ENCODE measurements at places on chromosomes 12 and 14.

DNA sequence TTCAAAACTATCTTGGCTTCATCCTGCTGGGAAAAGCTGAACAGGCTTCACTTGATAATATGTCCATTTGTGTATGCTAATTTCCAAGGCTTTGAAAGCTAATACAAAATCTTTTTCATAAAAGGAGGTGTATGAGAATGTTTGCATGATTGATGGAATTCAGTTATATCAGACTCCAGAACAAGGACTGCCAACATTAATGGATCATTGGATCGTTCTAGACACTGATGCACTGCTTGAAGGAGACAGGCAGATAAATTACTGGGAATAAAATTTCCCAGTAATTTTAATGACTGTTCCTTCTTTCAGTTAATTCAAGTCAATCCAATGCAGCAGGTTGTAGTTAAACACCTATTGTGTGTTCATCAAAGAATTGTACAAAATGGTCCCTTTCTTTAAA is 466 bp downstream of the GPRC5D start:
- no peak for DNase-seq

GRCh38 chr14:68663385-68664076 is 129.3 kb downstream of the ZFP36L1 start:
- no peak for DNase-seq

DNA sequence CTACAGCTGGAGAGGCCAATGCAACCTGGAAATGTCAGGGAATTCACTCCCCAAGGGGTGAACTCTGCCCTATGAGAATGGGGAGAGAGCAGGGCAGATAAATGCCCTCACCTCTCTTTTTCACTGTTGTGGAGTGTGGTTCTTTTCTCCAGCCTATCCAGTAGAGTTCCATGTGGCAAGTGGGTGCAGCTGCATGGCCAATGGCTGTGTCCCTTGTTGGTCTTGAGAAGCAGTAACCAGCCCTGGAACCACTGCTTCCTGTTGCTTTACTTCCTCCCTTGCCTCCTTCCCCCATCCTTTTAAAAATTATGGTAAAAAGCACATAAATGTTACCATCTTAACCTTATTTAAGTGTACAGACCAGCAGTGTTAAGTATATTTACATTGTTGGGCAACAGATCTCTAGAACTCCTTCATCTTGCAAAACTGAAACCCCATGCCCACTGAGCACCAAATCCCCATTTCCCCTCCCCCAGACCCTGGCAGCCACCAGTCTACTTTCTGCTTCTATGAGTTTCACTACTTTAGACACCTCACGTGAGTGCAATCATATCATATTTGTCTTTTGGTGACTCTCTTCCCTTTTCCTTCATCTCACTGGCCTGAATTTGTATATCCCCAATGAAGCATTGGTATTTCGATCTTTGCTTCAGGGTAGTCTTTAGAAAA is 77.0 kb upstream of the GRIP1 start:
- no peak for DNase-seq

GRCh38 chr12:2667716-2668440 is 126.9 kb upstream of the FKBP4 start:
- no peak for DNase-seq

GRCh38 chr12:116750298-116750697 is 12.2 kb downstream of the RNFT2 start:
- no peak for DNase-seq

GRCh38 chr12:10205220-10205807 is 7.4 kb upstream of the GABARAPL1 start:
- no peak for DNase-seq

DNA sequence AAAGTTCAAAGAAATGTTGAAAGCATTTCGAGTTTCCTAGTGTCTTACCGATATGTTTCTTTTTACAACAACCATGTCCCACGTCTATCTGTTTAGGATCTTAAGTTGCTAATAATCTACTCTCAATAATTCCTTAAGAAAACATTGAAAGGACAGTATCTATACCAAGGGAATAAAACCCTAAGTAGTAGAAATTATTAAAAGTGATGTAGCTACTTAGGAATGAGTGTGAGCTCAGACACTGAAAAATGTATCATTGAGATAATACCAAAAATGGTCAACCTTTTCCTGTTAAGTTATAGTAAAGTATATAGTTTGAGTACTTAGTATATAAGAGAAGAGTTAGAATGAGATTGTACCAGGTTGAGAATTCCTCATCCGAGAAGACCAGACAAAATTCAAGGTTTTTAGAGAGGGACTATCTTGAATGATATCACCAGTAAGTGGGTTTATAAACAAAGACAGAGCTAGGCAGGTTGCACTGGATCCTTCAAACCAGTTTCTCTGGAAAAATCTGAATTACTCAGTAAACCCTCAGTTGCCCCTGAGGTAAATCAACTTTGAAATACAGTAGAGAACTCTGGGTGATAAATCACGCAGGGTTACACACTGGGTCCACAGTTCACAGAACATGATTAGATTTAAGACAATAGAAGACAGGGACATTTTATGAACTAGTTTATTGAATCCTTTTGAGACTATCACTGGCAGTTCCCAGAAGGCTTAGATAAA is 96.8 kb downstream of the ERGIC2 start:
- DNase-seq = no peak

- no peak for DNase-seq
Measured at GRCh38 chr12:128783129-128783574, 40.6 kb downstream of the SLC15A4 start.

DNA sequence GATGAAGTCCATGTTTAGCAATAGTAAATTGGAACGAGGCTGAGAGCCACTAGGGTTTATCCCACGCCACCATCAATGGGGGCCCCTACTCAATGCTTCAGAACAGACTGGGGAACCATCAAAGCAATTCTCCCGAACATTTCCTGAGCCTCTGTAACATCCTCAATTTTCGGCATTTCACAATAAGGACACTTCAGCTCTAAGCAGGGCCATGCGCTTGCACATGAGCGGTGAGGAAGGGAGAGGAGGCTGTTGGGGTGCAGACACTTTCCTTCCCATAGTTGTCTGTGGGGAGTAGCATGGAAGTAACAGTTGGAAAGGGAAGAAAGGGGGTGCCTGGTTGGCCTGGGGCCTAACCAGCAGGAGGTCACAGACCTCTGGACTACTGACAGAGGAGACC is 129.9 kb upstream of the PRMT8 start:
- DNase-seq = no peak

GRCh38 chr12:118984161-118984943 is 3.0 kb downstream of the SRRM4 start:
- no peak for DNase-seq

DNA sequence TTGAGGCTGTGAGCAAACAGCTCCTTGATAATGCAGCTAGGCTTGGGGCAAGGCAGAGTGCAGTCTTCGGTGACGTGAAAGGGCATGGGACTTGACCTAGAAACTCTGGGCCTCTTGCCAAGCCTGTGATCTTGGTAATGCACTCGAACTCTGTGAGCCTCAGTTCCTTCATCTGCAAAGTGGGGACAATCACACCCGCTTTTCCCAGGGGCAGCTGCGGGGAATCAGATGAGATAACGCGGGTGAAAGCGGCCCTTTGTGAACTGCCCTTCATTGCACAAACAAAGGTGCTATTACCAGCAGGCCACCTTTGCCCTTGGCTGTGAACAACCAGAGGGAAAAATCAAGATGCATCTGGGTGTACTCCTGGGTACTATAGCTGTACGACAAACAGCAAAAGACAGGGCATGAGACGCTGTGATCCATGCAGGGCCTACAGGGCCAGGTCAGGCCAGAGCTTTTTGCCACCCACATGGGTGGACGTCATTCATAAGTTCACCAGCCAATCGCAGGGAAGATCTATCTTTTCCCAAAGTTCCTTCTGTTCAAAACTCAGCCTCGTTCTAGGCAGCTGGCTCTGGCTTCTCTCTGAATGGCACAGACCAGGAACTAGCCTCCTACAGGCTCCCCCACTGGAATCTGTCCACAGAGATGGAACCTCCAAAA is 3.2 kb downstream of the MSI1 start:
- DNase-seq = no peak

DNA sequence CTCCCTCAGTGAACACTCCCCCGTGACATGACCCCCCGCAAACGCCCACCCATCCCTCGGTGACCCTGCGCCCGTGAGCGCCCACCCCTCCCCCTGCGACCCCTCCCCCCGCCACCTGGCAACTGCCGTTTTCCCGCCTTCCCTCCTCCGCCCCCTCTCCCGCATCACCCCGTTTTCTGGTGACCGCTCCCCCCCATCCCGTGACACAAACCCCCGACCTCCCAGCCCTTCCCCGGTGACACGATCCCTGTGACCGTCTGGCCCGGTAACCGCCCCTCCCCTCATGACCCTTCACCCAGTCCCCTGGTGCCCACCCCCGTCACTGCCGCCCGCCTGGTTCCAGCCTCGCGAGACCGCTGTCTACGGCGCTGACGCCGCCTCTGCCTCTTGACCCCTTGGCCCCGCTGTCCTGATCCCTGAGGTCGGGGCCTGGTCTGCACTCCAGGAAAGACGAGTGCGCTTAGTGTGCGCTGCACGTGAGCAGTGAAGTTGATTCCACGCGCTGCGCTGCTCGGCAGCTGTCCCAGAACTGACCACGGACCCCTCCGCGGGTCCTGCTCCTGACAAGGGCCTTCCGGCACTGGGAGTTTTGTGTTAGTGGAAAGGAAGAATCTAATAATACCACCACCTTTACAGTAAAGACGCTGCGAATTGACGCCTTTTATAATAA is 59.4 kb downstream of the DDX51 start:
- peak; percentile 50 for DNase-seq

GRCh38 chr14:23047034-23047634 is 5.1 kb downstream of the PSMB11 start:
- no peak for DNase-seq

GRCh38 chr12:95253386-95253785 is 35.8 kb downstream of the VEZT start:
- no peak for DNase-seq

DNA sequence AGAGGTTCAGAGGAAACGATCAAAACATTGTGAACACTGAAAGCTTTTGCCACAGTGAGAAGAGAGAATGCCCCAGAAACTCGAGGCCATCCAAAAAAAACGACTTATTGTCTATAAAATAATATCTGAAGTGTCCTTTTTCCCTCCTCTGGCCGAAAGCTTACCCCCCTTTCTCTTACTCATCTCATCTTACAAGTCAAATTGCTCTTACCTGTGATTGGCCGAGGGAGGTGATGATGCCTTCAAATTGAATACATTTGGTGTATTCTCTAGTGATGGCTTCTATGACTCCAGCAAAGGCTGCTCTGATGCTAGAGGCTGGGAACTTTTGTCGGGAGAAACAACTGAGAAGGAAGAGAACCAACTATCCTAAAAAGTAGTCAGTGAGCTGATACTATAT is 90.7 kb downstream of the PTCSC3 start:
- no peak for DNase-seq

- DNase-seq = peak; percentile 70
Measured at GRCh38 chr12:48903982-48904411, 21.3 kb downstream of the FKBP11 start.

GRCh38 chr14:94317259-94317658 is 5.9 kb downstream of the SERPINA6 start:
- DNase-seq = no peak

GRCh38 chr14:23183479-23183878 is at the start of gene SLC7A8:
TSS of gene SLC7A8 (minus strand) at chr14:23183660. CDS start at chr14:23182914, 746 bp downstream.
- peak; percentile 13 for DNase-seq

DNA sequence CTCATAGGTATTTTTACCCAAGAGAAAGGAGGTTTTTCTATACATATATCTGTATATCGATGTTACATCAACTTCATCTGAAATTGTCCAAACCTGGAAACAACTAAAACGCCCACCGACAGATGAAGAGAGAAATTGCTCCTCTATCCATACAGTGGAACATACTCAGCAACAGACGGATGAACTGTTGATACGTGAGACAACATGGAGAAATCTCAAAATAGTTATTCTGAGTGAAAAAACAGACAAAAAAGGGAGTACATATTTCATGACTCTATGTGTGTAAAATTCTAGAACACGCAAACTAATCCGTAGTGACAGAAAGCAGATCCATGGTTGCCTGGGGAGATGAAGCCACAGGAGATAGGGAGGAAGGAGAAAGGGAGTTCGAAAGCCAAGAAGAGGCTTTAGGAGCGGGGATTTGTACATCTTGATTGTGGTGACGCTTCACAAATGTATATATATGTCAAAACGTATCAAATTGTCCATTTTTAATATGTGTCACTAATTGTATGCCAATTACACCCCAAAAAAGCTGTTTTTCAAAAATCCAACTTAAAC is 37.6 kb upstream of the C14orf180 start:
- DNase-seq = no peak

DNA sequence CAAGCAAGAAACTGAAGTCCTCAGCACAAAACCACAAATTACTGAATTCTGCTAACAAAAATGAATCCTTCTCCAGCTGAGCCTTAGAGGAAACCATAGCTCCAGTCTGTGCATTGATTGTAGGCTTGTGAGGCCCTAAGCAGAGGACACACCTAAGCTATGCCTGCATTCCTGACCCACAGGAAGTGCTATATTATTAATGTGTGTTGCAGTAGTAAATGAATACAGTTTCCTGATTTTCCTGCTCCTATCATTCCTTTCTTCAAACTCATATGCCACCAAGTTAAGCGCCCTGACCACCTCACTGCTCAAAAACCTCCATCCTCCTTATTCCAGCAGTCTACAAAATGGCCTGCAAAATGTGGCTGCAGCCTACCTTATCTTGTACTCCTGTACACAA is 151.9 kb upstream of the ABCD2 start:
- DNase-seq = no peak

GRCh38 chr12:131153956-131154355 is 200.2 kb downstream of the ADGRD1 start:
- no peak for DNase-seq

- DNase-seq = no peak
Measured at GRCh38 chr12:53427905-53428594, 4.4 kb downstream of the AMHR2 start.

DNA sequence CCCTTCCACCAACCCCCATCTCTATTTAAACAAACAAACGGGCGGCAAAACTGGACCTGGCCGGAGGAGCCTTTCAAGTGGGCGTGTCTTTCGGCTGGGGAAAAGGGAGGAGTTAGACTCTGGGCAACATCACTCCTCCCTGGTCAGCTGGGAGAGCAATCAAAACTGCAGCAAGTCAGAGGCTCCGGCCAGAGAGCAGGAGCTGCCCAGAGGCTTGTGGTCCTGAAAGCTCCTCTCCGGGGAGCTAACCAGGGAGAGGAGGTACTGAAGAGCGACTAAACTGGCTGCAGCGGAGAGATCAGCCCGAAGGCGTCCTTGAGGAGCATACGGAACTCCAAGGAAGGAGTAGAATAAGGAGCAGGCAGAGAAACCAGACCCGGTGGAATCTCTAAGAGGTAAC is at the start of gene NEUROD4:
Gene NEUROD4, plus strand, starts transcription at position 191 of the 400 bp plus-strand sequence. CDS start 6,466 bp downstream, outside the sequence.
- no peak for DNase-seq

DNA sequence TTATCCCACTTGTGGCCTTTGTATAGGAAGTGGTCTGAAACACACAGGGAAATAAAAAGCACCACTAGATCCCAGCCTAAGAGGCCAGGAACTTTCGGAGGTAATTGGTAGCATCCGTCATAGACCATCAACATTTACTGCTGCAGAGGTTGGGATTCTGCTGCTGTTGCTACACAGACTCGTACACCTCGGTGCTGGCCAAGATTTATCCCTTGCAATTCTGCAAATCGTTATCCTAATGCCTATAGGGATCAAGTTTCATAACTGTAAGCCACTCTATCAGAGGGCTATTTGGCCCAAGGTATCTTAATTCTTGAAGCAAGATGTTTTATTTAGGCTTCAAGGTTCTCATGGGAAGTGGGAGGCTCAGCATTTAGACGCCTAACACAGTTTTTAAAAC is 913.6 kb downstream of the GALC start:
- no peak for DNase-seq

GRCh38 chr12:108587826-108588225 is 10.1 kb downstream of the TMEM119 start:
- DNase-seq = no peak

GRCh38 chr12:62288328-62288727 is 28.1 kb downstream of the USP15 start:
- DNase-seq = no peak
